ENCODE measurements at places on chromosomes 16 and 17. TPM values are rescaled to one million over a fixed set of nuclear protein-coding genes. Genes with fewer than 3 reads are reported as not detected.

- no peak for DNase-seq
Observed at GRCh38 chr17:79919164-79919585, 79.9 kb upstream of the CBX4 start.

DNA sequence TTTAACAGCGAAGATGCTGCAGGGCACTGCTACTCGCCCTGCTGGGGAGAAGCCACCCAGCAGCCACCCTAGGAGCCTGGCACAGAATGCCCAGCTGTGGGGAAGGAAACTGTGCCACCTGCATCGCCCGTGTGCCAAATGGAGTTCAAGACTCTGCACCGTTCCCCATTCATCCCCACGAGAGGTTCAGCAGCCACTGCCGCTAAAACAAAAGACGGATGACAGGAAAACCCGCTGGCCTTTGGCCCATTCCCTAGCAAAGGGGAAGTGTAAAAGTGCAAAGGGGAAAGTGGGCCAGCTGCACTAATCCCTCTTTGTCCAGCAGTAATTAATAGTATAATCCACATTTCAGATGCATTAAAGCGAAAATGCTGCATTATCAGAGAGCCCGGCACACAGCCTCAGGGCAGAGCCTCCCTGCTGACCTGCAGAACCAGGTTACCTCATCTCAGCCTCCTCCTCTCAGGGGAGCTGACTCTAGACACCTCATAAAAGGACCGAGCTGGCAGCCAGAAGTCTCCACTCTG, 37.7 kb downstream of the ZFHX3 start:
- DNase-seq = no peak

DNA sequence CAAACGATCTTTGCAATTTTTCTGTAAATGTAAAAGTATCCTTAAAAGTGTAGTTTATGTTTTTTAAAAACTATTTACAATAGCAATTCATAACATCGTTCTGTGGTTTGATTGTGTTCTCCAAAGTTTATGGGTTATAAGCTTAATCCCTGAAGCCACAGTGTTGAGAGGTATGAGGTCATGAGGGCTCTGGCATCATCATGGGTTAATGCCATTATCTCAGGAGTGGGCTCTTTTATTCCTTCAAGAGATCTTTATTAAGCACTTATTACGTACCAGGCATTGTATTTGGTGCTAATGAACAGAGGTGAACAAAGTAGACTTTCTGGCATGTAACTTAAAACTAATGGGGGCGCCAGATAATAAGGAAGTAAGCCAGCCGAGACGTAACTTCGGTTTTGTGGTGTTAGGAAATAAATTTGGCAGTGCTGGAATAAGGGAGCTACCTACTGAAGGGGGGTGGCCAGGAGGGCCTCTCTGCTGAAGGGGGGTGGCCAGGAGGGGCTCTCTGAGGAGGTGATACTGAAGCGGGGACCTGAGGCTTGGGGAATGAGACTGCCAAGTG, 158.1 kb downstream of the VPS53 start:
- DNase-seq = no peak

DNA sequence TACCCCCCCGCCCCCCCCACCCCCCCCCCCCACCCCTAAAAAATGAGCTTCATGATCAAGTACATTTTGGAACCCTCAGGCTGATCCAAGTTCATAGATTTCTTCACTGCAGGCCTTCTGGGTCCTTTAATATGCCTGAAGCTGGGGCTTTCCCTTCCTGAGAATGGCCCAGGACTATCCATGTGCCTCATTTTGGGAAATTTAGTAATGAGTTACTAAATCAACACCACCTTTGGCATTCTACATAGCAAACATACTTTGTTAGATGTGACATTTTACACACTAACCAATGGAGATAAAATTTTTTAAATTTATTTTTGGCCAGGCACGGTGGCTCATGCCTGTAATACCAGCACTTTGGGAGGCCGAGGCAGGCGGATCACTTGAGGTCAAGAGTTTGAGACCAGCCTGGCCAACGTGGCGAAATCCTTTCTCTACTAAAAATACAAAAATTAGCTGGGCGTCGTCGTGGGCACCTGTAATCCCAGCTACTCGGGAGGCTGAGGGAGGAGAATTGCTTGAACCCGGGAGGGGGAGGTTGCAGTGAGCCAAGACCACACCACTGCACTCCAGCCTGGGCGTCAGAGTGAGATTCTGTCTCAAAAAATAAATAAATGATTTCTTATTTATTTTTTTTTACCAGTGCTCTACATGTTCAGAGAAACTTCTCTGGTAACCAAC, 14.0 kb downstream of the HERPUD1 start:
- DNase-seq = no peak

DNA sequence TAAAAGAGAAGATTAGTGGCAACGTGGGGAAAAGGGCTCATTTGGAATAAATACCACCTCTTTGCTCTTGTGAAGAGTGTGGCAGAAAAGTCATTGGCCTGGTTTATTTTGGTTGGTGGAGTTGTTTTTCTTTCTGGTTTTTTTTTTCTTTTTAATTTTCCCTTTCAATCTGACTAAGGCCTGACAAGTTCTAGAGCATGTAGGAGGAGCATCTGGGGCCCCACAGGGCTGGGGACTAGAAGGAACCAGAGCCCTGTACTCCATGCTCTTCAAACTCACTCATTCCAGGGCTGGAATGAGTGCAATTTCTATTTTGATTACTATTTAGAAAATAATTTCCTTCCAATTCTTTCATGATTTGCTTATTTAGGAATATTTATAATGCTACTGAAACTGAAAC, 13.3 kb downstream of the IRX5 start:
- no peak for DNase-seq

ELP5 gene
- 49.9 TPM for polyA plus RNA-seq

- DNase-seq = no peak
Observed at GRCh38 chr16:4496305-4496704, 20.1 kb downstream of the HMOX2 start.

C17orf50 gene
- polyA plus RNA-seq = not detected

ZNF598 gene
- polyA plus RNA-seq = 16.9 TPM

GRCh38 chr16:23060458-23061320, 88.6 kb downstream of the USP31 start:
- peak; percentile 19 for DNase-seq

GRCh38 chr16:50945171-50945570, 203.3 kb downstream of the CYLD start:
- no peak for DNase-seq

Measured in left renal pelvis (tissue), 4 donors.